ENCODE measurements at places on chromosomes 1 and 21.

GRCh38 chr1:111225717-111226400 lies 1.7 kb upstream of the CHI3L2 start:
- no peak for DNase-seq

DNA sequence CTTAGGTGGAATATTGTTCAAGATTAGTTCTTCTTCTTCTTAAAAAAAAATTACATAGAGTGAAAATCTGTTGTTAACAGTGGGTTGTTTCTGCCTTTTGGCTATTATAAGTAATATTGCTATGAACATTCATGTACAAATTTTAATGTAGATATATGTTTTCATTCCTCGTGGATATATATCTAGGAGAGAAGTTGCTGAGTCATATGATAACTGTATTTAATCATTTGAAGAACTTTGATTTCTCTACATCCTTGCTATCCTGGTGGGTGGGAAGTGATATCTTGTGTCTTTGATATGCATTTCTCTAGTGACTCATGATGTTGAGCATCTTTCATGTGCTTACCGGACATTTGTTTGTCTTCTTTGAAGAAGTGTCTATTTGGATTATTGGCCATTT lies 29.9 kb downstream of the MAST2 start:
- no peak for DNase-seq

- no peak for DNase-seq
Measured at GRCh38 chr21:37199057-37199924, 67.8 kb downstream of the VPS26C start.

DNA sequence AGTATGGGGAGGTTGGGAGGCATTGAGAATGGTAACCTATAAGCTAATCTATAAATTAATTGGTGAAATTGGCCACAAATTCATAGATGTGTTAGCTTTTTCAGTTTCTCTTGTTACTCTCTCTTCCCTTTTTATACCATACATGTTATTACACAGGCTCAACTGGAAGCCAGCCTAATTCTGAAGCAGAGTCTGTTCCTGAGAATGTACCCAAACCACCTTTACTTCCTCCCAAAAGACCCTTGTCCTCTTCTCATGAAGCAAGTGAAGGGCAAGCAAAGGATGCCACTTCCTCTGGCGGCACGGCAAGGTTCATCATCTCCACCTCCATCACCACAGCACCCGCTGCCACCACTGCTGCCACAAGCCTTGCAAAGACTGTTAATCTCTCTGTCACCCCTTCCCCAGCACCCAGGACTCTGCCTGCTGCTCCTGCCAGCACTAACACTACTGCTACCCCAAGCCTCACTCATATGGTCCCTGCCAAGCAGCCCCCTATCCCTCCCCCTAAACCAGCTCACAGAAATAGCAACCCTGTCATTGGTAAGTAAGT lies 39.5 kb upstream of the RCC1 start:
- DNase-seq = no peak

- no peak for DNase-seq
Measured at GRCh38 chr1:221315330-221315729, 426.6 kb downstream of the DUSP10 start.

- DNase-seq = no peak
Measured at GRCh38 chr1:112687361-112687760, 12.9 kb downstream of the MOV10 start.

GRCh38 chr1:51514733-51515132 lies 4.3 kb downstream of the EPS15 start:
- DNase-seq = no peak

DNA sequence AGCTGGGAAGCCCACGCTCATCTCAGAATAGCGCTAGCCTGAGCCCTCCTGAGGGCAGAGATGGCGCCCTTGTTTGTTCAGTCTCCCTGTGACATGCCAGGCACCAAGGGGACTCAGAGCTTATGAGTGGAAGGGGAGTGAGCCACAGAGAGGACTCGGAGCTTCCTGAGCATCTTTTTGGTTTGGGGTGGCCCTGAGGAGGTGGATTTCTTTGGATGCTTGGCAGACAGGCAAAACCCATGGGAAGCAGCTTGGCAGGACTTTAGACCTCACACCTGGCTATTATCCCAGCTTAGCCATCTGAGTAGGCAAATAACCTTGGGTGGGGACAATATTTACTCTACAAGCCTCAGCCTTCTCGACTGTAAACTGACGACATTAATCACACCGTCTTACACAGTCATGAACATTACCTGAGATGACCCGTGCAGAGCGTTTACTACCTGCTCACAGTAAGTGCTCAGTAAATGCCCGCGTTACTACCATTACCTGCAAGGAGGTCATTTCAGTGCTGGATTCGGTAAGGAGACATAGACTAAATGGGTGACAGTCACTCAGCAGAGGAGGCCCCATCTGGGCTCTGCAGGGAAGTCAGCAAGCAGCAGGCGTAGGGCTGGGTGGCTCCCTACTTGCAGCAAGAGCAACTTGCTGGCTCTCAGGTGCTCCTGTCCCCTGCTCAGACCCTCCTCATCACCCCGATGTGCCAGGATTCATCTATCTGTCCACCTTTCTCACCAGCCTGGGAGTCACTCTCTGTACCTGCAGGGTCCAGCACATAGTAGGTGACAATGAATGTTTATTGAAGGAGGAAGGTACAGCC lies 54.9 kb downstream of the KLHDC7A start:
- no peak for DNase-seq

DNA sequence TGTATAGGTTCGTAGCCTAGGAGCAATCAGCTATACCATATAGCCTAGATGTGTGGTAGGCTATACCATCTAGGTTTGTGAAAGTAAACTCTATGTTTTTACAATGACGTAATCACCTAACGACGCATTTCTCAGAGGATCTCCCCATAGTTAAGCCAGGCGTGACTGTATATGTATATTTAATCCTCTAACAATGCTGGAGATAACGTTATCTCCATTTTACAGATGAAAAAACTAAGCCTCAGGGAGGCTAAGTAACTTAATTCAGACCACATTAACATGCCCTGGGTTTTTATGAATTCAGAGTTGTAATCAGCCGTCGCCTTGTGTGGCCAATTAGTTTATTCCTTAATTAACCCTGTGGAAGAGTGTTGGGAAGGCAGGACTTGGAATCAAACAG lies 107.7 kb upstream of the PLXNA2 start:
- no peak for DNase-seq

DNA sequence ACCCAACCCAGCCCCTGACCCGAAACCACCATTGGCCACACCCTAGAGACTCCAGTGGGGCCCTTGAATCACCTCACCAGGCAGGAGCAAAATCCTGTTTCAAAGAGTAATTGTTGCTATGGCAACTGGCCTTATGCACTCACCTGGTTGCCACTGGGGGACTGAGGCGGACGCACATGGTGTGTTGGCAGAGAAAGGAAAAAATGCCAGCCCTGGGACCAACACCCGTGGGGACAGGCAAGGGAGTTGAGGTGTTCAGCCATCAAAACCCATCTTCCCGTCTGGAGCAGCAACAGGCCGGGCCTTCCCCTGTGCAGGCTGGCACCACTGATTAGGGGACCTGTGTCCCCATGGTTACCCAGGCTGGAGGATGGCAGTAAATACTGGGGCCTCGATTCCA lies 395.8 kb upstream of the VAMP3 start:
- DNase-seq = no peak

DNA sequence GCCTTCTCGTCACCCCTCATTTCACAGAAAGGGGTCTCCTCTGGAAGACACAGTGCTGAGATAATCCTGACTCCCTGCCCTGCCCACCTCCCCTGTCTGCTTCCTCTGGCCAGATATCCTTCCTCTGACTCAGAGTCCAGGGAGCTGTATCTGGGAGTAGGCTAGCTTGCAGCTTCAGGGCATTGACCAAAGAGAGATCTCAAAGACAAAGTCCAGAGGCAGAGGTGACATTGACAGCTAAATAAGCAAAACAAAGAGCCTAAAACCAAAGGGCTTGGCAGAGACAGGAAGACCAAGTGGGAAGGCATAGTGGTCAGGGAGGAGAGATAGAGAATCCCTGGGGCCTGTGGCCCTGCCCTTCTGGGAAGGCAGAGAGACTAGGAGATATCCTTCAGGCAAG lies 64.9 kb downstream of the TNR start:
- DNase-seq = no peak

- DNase-seq = no peak
Measured at GRCh38 chr1:226764533-226764932, 25.5 kb upstream of the ITPKB start.

GRCh38 chr21:39022863-39023693 lies 160.2 kb downstream of the PSMG1 start:
- no peak for DNase-seq

- no peak for DNase-seq
Measured at GRCh38 chr1:29355375-29355774, 119.1 kb downstream of the PTPRU start.

GRCh38 chr1:31577515-31578192 lies 1.3 kb downstream of the TINAGL1 start:
- no peak for DNase-seq

GRCh38 chr21:22842875-22843274 lies 1844.7 kb downstream of the NCAM2 start:
- no peak for DNase-seq

- DNase-seq = no peak
Measured at GRCh38 chr1:41436281-41437010, 48.0 kb downstream of the EDN2 start.

- no peak for DNase-seq
Measured at GRCh38 chr1:160850541-160850940, 12.1 kb downstream of the CD244 start.

GRCh38 chr1:165632152-165632469 lies 1.1 kb downstream of the MGST3 start:
- no peak for DNase-seq

- no peak for DNase-seq
Measured at GRCh38 chr1:3240524-3241235, 171.7 kb downstream of the PRDM16 start.

GRCh38 chr1:12464598-12465056 lies 153.4 kb downstream of the DHRS3 start:
- no peak for DNase-seq

DNA sequence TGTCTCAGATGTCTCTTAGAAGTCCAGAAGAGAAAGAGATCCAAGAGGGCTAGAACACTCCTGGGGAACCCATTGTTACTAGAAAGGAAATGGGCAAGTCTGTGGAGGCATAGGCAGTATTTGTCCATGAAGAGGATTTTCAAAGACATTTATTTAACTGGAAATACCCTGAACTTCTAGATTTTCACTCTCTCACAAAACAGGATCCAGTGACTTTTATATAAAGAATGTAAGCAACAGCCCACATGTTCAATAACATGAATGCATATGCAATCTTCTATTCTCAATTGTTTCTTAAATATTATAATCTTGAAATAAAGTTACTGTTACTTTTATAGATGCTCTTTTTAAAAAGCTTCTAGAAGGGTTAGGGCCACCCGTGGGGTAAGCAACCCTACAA lies 53.4 kb downstream of the TBX15 start:
- DNase-seq = no peak

GRCh38 chr1:36781098-36781497 lies 253.2 kb downstream of the GRIK3 start:
- no peak for DNase-seq

- DNase-seq = no peak
Measured at GRCh38 chr1:236516929-236517704, 6.7 kb upstream of the LGALS8 start.

DNA sequence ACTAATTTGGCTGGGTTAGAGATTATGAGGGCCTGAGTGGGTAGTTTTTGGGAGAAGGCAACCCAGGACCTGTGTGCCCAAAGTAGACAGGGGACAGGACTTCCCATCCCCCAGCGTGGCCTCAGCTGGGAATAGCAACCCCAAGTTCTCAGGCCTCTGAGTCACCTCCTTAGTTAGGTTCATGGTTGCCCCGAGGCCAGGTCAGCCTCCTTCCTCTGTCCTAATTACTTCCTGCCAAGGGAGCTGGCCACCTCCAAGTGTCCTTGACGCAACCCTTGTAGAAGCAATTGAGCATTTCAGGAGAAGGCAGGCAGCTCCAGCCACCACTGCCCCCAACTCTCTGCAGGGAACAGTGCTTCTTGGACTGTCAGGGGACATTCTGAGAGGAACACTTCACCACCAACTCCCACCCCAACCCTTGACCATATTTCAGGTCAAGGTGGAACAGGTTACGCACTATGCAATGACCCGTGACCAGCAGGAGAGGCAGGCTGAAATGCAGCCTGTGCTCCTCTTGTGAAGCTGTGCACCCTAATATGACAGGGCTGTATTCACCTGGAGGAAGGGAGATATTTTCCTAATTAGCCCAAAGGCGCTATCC lies 5.1 kb upstream of the NT5C1A start:
- no peak for DNase-seq

- DNase-seq = no peak
Measured at GRCh38 chr1:58585166-58585565, 8.1 kb upstream of the TACSTD2 start.

- no peak for DNase-seq
Measured at GRCh38 chr1:54487571-54488050, 60.4 kb upstream of the ACOT11 start.

GRCh38 chr21:27557356-27557755 lies 590.5 kb upstream of the ADAMTS5 start:
- DNase-seq = no peak

DNA sequence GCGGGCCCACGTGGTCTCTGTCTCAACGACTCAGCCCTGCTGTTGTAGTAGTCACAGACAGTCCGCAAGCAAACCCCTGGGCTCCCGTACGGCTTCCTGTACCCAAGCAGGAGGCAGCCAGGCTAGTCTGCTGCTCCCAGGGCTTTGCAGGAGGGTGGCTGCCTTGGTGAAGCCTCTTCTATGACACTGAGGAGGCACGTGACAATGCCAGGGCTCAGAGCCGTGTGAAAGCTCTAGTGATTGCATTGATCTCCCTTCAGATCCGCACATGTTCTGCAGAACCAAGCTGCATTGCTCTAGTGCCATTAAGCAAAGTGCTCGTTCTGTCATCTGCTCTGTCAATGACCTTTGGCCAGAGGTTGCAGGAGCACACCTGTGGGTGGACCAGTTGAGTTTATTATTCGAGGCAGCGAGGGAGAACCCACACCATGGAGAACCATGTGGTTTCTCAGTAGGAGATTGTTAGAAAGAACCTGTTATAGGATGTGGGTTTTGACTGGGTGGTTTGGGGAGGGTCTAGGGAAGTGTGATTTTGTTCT lies 18.0 kb downstream of the UMODL1 start:
- no peak for DNase-seq

DNA sequence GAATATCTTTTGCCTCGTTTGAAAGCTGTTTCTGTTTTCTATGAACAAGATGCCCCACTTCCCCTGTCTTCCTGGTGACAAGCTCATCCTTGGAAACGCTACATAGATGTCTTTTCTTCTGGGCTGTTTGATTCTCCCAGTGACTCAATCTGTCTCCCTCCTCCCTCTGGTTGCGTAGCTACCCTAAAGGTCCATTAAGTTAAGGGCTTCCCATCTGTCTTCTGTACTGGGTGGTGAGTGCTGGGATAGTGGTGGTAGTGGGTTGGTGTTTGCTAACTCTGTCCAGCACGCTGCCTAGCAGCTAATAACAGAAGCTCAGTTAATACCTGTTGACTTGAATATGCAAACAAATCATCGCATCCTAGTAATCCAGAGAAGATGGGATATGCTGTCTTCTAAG lies 50.2 kb upstream of the GCLM start:
- DNase-seq = no peak

Data from stimulated activated effector memory CD8-positive, alpha-beta T cell treated with anti-CD3 and anti-CD28 coated beads, Interleukin-12 subunit alpha, Interleukin-12 subunit beta, amount 100 ng/mL, for 72 hours (primary cell).